T-helper 9 cell (primary cell): ENCODE measurements at places on chromosomes 3 and 15.

- DNase-seq, result no peak
Observed at GRCh38 chr3:190892395-190892902, 30.0 kb upstream of the GMNC start.

- no peak for DNase-seq
Observed at GRCh38 chr3:194111336-194111735, 24.6 kb upstream of the HES1 start.

DNA sequence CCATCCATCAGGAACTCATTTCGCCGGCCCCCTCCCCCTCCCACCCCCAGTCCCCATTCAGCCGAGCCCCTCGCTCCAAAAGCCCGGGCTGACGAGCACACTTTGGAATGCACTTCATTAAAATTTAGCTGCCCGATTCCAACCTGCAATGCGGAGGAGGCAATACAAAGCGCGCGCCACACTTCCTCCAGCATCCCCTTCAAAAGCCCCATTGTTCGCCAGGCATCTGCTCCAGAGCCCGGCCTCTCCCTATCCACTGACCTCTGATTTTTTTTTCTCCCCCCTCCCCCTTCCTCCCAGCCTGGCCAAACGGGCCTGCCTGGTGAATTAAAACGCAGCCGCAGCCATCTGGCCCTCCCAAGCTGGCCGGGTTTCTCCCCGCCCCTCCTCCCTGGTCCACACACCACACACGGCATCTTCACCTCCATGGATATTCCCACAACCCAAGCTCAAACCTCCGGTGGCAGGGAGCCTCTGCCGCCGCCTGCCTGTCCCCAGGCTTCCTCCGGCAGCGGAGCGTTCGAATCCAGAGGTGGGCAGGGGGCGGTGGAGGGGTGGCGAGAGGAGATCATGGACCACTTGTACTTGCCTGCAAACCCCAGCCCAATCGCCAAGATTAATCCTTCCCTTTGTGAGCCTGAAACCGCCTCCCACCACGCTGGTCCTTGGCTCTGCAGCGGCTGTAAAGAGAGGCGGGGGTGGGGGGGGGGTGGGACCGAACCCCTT lies 441.3 kb downstream of the MAGI1 start:
- no peak for DNase-seq

GRCh38 chr3:25536521-25537391 lies 108.7 kb downstream of the RARB start:
- no peak for DNase-seq

- DNase-seq, result no peak
Observed at GRCh38 chr3:5136919-5137429, 14.9 kb downstream of the ARL8B start.

DNA sequence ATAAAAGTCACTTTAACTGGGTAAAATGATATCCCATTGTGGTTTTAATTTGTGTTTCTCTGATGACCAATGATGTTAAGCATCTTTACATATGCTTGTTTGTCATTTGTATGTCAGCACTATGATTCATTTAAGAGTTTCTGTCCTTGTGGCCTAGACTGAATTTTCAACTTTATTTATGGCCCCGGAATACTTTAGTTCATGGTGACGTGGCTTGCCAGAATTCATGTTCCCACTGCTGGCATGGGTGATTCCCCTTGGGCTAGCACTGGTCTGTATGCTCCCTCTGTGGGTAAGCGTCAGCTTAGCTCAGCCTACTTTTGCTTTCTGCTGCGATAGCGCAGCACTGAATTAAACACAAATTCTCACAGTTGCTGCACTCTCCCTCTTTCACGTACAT lies 436.3 kb upstream of the SGO1 start:
- no peak for DNase-seq

- DNase-seq, result peak; percentile 95
Observed at GRCh38 chr3:51384726-51385473, at the start of gene MANF. Gene MANF (plus strand): TSS chr3:51385291. CDS start chr3:51385343, 52 bp downstream.

- no peak for DNase-seq
Observed at GRCh38 chr15:61474796-61475195, 245.7 kb upstream of the RORA start.

- DNase-seq, result no peak
Observed at GRCh38 chr15:34810443-34811129, 15.2 kb upstream of the ACTC1 start.

DNA sequence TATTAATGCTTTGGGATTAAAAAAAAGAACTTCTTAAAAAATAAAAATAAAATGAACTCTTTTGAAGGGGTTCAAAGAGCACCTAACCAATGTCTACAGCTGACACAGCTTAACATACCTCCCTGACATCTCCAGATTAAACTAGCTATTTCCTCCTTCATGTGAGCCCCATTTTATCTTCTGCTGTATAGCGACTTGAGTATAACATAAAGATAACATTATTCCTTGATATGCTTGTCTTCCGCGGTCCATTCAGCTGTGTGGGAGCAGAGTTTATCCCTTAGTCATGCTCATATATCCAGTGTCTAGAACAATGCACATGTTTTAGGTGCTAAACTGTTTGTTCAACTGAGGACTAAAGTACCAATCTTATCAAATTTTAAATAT lies 7.8 kb upstream of the CHRM5 start:
- no peak for DNase-seq

GRCh38 chr15:80854104-80854503 lies 74.9 kb downstream of the CEMIP start:
- DNase-seq, result no peak

DNA sequence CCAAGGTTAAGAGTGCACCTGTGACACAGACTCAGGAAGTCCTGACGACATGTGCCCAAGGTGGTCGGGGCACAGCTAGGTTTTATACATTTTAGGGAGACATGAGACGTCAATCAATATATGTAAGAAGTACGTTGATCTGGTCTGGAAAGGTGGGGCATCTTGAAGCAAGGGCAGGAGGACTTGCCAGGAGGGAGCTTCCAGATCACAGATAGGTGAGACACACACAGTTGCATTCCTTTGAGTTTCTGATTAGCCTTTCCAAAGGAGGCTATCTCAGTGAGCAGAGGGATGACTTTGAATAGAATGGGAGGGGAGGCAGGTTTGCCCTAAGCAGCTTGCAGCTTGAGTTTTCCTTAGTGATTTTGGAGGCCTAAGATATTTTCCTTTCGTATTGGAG lies 257.4 kb downstream of the CGGBP1 start:
- no peak for DNase-seq

GRCh38 chr3:61780455-61781228 lies 219.3 kb downstream of the PTPRG start:
- no peak for DNase-seq

GRCh38 chr15:72826611-72827010 lies 43.1 kb upstream of the ADPGK start:
- no peak for DNase-seq

DNA sequence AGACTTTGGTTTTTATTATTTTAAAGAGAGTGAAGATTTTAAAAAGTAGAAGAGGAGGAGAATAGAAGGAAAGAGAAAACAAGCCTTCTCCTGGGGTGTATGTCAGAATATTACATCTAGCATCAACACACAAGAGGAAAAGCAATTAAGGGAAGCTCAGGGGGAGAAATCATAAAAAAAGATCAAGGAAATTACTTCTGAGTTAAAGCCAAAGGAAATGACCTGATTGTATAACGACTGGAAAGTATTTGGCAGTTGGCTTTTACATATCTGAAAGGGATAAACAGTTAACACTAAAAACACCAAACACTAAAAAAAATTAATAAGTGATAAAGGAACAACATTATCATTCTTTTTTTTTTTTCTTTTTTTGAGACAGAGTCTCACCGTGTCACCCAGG lies 58.4 kb downstream of the CPNE4 start:
- DNase-seq, result no peak

GRCh38 chr15:70463453-70463834 lies 299.9 kb downstream of the UACA start:
- no peak for DNase-seq

- no peak for DNase-seq
Observed at GRCh38 chr3:14594234-14594633, 54.1 kb upstream of the GRIP2 start.

DNA sequence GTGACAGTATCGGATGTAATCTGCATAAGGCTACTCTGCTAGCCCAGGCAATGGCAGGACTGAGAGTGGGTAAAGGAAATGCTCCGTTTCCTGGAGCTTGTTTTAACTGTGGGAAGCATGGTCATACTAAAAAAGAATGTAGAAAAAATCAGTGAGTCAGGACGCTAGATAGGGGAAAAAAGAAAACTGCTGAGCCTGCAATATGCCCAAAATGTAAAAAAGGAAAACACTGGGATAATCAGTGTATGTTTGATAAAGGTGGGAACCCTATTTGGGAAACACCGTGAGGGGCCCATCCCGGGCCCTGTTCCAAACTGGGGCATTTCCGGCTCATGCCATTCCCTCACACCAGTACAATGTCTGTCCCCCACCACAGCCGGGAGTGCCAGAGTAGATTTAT lies 775.8 kb downstream of the ZPLD1 start:
- no peak for DNase-seq
